Urinary bladder (tissue), 4 donors: ENCODE measurements at places on chromosomes 16 and 17. TPM values are rescaled to one million over a fixed set of nuclear protein-coding genes. Genes with fewer than 3 reads are reported as not detected.

Gene COL1A1
- 802 TPM for polyA plus RNA-seq

Gene ADORA2B
- polyA plus RNA-seq: 2.6 TPM

Gene BEAN1
- 1.0 TPM for polyA plus RNA-seq

Gene ZNF689
- 8.8 TPM for polyA plus RNA-seq

Gene MYH1
- not detected for polyA plus RNA-seq

Gene VMO1
- 2.4 TPM for polyA plus RNA-seq

Gene CAVIN1
- polyA plus RNA-seq: 478 TPM

Gene CLEC10A
- 18.8 TPM for polyA plus RNA-seq

Gene MEFV
- polyA plus RNA-seq: 0.80 TPM

Gene CCL16
- 0.29 TPM for polyA plus RNA-seq

Gene PPP1R27
- polyA plus RNA-seq: not detected

Gene C16orf46
- 2.4 TPM for polyA plus RNA-seq

Gene HOXB1
- not detected for polyA plus RNA-seq

Gene DNAH9
- 1.2 TPM for polyA plus RNA-seq

Gene PRSS8
- 1.6 TPM for polyA plus RNA-seq

Gene CD300LB
- polyA plus RNA-seq: 0.46 TPM

Gene CCDC78
- 0.49 TPM for polyA plus RNA-seq

Gene NPIPA3
- polyA plus RNA-seq: 0.56 TPM

Gene ARHGAP44
- 5.2 TPM for polyA plus RNA-seq

Gene SCPEP1
- 89.4 TPM for polyA plus RNA-seq

Gene ASGR2
- polyA plus RNA-seq: 1.7 TPM

Gene ADGRG3
- 1.5 TPM for polyA plus RNA-seq

Gene ZNF319
- 11.4 TPM for polyA plus RNA-seq

Gene DNAI2
- 0.05 TPM for polyA plus RNA-seq
